ENCODE measurements at places on chromosomes 6 and 20. TPM values are rescaled to one million over a fixed set of nuclear protein-coding genes. Genes with fewer than 3 reads are reported as not detected.

The TRIM15 gene
- total RNA-seq = not detected

The ADA gene
- 6.4 TPM for total RNA-seq

The CST2 gene
- not detected for total RNA-seq

The STMND1 gene
- total RNA-seq = not detected

The KCNK16 gene
- not detected for total RNA-seq

All from fibroblast of villous mesenchyme (primary cell).